ENCODE measurements at places on chromosomes 6 and 20. TPM values are rescaled to one million over a fixed set of nuclear protein-coding genes. Genes with fewer than 3 reads are reported as not detected.
A peak's percentile ranks its signal among the peaks of the same experiment; 100 is the strongest.

DNA sequence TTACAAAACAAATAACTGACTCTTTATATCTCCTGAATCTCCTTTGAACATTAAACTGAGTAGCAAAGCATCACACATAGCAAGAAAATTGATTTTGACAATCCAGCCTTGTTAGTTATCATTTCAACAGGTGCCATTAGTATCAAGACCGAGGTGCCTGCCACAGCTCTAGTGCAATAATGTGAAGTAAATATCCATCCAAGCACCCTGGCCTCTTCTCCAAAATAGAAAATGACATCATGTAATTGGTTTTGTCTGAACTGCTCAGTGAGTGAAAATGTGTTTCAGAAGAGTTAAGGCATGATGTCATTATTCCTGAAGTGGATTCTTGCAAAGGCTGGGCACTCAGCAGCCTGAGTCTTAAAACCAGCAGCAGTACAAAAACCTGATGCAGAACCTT is 341.4 kb downstream of the PLCB1 start:
- H3K4me1 ChIP-seq = no peaks in the 10 kb centered on the region
- peak; percentile 7 for DNase-seq
- H3K4me3 ChIP-seq = no peak overlapping the region
- H3K36me3 ChIP-seq = no peaks in the 10 kb centered on the region
- H3K27me3 ChIP-seq = no peaks in the 10 kb centered on the region

DNA sequence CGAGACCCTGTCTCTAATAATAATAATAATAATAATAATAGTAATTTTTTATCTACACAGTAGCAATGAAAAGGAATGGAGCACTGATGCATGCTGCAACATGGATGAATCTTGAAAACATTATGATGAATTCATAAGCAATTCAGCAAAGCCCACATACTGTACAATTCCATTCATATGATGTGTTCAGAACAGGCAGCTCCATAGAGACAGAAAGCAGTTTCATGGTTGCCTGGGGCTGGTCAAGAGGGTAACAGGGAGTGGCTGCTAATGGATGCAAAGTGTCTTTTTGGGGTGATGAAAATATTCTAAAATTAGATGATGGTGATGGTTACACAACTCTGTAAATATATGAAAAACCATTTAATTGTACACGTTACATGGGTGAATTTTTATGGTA is 43.6 kb downstream of the SLC24A3 start:
- no peak for DNase-seq
- H3K4me3 ChIP-seq = no peak overlapping the region
- H3K36me3 ChIP-seq = no peaks in the 10 kb centered on the region
- no peaks in the 10 kb centered on the region for H3K4me1 ChIP-seq
- no peaks in the 10 kb centered on the region for H3K27me3 ChIP-seq

DNA sequence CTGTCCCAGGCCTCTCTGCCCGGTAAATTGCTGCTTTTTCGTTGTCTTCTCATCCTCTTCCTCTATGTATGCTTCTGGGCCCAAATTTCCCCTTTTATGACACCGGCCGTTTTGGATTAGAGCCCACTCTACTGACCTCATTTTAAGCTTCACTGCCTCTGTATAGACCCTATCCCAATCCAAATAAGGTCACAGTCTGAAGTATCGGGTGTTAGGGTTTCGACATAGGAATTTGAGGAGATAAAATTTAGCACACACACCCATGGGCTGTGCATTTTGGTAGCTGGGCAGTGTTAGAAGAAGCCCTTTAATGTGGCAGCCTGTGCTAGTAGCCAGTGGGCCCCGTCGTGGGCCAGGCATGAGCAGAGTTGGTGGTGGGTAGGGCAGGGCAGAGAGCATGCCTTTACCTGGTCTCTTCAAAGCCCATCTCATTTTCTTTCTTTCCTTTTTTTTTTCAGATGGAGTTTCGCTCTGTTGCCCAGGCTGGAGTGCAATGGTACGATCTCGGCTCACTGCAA is 27.9 kb upstream of the EZR start:
- no peak for DNase-seq
- no peaks in the 10 kb centered on the region for H3K36me3 ChIP-seq
- no peaks in the 10 kb centered on the region for H3K27me3 ChIP-seq
- no peak overlapping the region for H3K4me3 ChIP-seq
- peaks cover 18% of the 10 kb centered on the region for H3K4me1 ChIP-seq
- H3K27ac ChIP-seq = no peak overlapping the region

The CCN2 gene
- total RNA-seq = 2.3 TPM

The BMP6 gene
- 2.2 TPM for total RNA-seq

The ZNF322 gene
- total RNA-seq = 28.3 TPM
